SHP77 treated with DMSO at 0.1 percent for 48 hours (cell line): ENCODE measurements at places on chromosomes 5 and 9.

GRCh38 chr9:74946686-74947085, 6.0 kb downstream of the C9orf40 start:
- DNase-seq = no peak

DNA sequence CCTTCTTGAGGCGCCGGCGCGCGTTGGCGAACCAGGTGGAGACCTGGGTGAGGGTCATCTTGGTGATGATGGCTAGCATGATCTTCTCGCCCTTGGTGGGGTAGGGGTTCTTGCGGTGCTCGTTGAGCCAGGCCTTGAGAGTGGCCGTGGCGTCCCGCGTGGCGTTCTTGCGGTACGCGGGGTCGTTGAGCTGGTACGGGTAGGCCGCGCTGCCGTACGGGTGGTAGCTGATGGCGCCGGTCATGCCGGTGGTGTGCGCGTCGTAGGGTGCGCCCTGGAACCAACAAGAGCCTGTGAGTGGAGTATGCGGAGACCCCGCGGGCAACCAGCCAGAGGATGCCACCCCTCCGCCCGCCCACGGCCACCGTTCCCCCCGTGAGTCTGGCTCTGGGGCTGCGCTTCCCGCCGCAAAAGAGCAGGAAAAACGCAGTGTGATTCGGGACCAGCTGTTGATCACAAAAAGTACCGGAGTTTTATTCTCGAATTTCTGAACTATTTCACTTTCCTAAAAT, 1.9 kb downstream of the IRX2 start:
- DNase-seq = no peak

DNA sequence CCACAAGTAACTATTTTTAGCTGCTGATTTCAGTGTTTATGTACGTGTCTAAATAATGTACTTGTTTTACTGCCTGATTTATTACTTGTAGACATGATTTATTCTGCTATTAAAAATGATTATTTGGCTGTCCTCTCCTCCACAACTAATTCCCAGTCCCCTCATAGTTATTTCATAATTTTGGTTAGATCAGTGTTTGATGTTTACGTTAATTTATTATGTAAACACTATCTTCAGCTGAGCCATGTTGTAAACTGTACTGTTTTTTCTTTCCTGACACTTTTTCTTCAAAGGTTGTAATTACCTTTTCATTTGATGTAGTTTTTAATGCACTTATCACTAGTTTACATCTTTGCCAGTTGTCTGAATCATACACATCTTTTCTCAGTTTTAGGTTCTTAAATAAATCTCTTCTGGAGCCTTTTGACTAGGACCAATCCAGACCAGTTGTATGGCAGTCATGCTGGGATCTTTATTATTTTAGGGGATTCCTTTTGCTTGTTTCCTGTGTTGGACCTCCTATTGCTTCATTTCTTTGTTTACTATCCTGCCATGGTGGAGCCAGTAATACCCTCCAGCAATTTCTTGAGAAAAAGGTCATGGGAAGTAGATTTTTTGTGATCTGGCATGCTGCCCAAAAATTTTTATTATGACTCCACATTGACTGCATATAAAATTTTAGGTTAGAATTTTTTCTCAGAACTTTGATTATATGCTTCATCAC, 16.1 kb downstream of the AP3S1 start:
- DNase-seq = no peak

DNA sequence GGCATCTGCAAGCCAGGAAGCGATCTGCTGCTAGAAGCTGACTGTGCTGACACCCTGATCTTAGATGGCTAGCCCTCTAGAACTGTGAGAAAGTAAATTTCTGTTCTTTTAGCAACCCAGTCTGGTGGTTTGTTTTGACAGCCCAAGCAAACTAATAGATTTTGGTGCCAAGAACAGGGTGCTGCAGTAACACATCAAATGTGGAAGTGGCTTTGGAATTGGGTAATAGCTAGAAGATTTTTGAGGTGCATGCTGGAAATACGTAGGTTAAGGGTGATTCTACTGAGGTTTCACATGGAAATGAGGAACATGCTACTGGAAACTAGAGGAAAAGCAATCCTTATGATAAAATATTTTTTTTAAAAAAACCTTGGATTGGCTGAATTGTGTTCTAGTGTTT, 153.5 kb upstream of the SH3GL2 start:
- DNase-seq = no peak

- no peak for DNase-seq
These were observed 12.6 kb upstream of the DHFR start for GRCh38 chr5:80667384-80667783.

DNA sequence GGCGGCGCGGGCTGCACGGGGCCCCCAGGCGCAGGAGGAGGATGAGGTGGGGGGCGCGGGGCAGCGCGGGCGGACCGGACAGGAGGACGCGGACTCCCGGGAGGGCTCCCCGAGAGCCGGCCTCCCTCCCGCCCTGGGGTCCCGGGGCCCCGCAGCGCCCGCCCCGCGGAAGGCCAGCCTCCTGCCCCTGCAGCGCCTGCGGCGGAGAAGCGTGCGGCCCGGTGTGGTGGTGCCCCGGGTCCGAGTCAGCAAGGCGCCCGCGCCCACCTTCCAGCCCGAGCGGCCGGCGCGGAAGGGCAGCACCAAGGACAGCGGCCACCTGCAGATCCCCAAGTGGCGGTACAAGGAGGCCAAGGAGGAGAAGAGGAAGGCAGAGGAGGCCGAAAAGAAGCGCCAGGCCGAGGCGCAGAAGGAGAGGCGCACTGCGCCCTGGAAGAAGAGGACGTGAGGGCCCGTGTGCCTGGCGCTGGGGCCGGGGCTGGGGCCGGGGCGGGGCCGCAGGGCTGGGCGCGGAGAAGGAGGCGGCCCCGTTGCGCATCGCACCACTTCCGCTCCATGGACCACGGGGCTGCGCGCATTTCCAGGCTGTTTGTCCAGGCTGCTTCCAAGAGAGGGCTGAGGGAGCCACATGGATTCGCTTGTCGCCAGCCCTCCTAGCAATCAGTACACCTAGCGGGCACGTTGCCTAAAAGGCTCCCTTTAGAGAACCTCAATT, 86.0 kb downstream of the ANKRD33B start:
- DNase-seq = no peak

- DNase-seq = no peak
These were observed 34.0 kb upstream of the RXRA start for GRCh38 chr9:134291961-134292871.

DNA sequence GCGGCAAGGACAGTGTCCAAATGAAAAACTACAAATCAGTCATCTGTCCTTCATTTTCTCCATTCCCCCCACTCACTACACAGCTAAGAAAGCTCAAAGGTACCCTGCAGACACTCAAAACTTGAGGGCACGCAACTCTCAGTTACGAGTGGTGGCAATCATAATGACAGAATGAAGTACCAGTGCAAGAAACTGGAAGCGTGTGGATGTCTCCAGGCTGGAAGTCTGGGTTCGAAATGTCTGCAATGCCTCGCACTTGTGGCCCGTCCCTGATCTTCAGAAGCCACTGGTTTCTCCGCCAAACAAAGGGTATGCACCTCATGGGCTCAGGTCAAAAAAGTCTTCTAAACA, 597 bp upstream of the CENPH start:
- DNase-seq = no peak

DNA sequence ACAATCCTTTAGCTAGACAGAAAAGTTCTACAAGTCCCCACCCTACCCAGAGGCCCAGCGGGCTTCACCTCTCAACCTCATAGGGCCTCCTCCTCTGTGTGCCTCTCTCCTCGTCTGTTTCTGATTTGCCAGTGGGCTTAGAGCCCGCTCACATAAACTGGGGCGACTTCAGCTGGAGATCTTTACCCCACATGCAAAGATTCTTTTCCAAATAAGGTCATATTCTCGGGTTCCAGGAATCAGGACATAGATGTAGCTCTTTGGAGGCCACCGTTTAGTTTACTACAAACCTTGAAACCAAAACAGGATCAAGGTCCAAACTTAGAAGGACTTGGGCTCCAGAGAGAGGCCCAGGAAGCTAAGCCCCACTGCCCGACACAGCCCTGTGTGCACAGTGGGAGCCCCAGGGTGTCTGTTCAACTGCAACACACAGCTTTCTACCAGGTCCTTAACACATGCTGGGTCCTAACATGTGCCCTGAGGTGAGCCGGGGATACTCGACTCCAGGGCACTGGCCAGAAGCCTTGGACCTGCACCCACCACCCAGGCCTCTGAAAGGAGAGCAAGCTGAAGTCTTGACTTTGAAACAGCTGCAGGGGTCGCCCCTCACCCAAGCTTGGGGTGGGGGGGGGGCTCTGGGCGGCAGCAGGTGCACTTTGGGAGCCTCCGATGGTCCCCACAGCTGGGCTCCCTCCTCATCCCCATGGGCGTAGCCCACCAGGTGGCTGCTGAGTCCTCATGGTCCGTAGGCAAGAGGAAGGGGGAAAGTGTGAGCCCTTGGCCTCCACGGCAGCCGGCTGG, 26.8 kb upstream of the SLC12A7 start:
- no peak for DNase-seq

DNA sequence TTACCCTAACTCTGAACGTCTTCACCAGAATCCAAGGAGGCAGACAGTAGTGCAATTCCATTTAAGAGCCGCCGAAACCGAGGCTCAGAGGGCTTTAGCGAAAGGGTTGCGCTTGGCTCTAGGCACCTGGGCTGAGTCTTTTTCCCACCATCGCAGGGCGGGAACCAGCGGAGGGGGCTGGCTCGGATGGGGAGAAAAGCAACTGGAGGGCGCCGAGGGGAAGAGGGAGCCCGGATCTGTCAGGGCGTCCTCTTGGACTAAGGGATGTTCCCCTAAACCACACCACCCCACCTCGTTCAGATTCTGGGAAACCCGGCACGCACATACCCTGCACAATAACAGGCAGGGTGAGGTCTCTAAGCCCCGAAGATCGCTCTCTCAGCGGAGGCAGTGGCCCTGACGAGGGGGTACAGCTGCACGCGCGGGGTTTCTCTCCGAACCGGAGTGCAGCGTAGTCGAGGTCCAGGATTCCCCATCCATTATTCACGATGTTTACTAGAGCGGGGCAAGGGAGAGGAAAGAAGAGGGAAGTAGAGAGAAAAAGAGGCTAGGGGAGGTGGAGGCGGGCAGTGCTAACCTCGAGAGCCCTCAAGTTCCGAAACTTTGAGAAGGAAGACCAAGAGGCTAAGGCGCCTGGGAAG, 1.3 kb upstream of the POU4F3 start:
- DNase-seq = no peak

DNA sequence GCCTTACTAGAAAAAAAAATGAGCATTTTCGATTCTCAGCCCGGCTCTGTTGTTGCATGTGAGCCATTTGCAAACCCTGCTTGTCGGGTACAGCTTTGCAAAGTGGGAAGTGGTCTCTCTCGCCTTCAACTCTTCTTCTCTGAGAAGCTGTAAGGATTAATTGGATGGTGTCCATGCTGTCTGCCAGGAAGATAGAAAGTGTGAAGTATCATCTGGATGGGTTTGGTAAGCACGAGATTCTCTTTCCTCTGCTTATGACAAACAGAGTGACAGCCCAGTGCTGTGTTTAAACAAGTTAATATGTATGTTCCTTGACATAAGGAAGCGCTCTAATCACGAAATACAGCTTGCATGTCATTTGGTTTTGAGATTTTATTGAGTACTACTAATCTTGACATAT, 109.1 kb upstream of the SPATA31D4 start:
- DNase-seq = no peak

GRCh38 chr5:181189363-181189961, 15.5 kb downstream of the TRIM7 start:
- no peak for DNase-seq

- DNase-seq = no peak
These were observed 35.2 kb downstream of the RLN2 start for GRCh38 chr9:5269249-5269715.

DNA sequence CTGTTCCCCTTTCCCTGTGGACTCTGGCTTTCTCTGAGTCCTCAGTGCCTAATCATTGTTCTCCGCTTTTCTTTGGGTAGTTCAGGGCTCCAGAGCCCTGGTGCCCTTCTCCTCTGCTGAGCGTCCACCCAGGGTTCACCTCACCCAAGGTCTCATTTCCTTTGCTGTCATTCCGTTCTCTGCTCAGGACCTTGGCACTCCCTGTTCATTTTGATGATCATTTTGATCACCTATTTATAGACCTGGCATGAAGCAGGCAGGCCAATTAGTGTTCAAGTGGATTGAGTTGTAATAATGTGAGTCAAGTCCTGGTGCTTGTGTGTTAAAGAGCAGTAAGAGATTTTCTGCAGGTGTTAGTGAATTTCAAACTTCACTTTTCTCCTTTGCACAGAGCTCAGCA, 3.6 kb downstream of the TRIO start:
- no peak for DNase-seq

DNA sequence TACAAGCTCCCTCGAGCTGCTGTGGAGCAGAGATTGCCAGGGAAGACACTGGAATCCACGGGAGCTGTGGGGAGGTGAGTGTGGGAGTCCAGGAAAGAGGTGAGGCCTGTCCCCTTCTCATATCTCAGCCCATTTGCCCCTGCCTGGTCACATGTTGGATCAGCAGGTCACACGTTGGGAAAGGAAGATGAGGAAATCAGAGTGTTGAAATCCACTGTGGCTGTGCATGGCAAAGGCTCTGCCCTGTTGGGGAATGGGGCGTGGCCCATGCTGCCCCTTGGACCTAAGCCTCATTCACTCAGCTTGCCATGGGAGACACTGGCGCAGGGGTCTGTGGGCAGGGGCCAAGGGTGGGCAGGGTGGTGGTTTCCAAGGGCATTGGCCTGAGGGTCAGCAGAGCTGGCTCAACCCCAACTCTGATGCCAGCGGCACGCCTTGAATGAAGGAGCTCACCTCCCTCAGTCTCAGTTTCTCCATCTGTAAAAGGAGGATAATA, 85.4 kb upstream of the CPEB4 start:
- no peak for DNase-seq

DNA sequence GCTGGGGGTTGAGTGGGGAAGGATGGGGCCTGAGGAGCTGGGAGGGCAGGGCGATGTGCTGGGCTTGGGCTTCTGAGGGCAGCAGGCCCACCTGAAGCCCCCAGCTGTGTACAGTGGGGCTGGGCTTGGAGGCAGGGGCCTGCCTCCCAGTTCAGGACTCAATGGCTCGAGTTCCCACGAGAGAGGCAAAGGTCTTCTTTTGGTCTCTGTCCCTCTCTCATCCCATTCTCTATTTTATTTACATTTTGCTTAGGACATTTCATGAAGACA, 180.6 kb downstream of the MACROH2A1 start:
- no peak for DNase-seq

- no peak for DNase-seq
These were observed 147.8 kb downstream of the RXRA start for GRCh38 chr9:134474055-134474370.

DNA sequence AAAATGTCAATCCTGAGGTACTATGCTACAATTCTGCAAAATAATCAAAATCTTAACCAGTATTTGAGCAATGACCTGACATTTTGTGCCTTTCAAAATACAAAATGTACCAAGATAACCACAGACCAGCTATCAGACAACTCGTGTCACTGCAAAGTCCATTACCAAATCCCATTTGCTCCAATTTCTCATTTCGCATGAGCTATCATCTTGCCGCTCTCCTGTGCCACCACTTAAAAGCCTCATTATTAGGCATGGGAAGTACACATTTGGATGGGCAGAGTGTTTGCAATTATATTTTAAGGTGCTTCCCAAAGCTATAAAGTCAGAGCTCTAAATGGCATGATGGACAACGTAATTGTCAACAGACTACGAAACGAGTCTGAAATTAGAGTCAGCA, 205.2 kb downstream of the AGTPBP1 start:
- no peak for DNase-seq

- DNase-seq = peak; percentile 21
These were observed 300.6 kb downstream of the TMEM38B start for GRCh38 chr9:105994970-105995369.
